ENCODE measurements at places on chromosomes 12 and 14. TPM values are rescaled to one million over a fixed set of nuclear protein-coding genes. Genes with fewer than 3 reads are reported as not detected.

Gene NTF3
- 4.1 TPM for total RNA-seq

Gene DACT1
- 6.3 TPM for total RNA-seq

Gene ERP27
- 0.22 TPM for total RNA-seq

Gene C14orf39
- 0.72 TPM for total RNA-seq

Gene WDHD1
- total RNA-seq: 53.4 TPM

Gene SPTB
- total RNA-seq: 0.77 TPM

All from endodermal cell (in vitro differentiated cells).